Foreskin keratinocyte (primary cell): ENCODE measurements at places on chromosomes 4 and X.

DNA sequence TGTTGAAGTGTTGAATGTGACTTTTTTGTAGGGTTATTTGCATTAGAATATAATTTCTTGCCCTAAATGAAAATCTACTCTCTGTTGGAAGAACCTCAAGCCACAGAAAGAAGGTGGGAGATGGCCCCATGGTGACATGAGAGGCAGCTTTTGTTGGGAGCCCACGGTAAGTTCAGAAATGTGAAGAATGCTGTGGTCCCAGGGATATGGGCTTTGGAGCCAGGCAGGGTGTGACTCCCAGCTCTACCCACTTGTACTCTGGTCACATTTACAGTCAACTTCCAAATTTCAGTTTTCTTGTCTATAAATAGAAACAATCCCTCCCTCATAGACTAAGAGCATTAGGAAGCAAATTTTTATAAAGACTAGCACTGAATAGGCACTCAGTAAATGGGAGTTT is 177.8 kb downstream of the RAB28 start:
- no peak for DNase-seq

DNA sequence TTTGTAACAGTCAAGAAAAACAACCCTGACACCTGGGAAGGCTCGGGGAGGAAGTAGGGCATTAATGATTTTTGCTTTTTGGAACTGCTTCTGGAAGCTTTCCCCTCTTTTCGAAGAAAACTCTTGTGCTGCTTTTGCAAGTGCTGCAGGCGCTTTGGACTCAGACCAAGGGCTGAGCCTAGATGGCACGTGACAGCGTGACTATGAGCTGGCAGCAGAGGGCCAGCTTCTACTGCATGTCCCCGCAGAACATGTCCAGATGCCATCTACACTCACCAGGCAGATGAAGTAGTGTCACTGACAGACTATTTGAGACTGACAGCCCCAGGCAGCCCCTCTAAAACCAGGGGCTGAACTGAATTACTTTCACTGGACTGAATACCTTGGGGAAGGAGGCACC is 6.2 kb downstream of the NR0B1 start:
- DNase-seq: peak; percentile 28

DNA sequence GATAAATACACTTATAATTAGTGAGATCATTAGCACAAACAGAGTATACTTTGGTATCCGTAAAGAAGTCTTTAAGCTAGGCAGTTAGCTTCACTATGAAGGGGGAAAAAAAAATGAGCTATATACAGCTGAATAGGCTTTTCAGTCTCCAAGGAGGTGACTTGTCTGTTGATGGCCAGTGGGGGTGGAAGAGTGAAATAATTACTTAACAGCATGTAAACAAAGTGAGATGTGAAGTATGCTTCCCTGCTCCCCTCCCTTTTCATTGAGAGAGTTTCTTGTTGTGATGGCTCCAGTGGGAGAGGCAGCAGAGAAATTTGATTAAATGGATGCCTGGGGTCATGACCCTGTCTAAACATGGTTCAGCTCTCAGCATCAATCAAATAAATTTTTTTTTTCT is 180.9 kb downstream of the DACH2 start:
- DNase-seq: no peak

DNA sequence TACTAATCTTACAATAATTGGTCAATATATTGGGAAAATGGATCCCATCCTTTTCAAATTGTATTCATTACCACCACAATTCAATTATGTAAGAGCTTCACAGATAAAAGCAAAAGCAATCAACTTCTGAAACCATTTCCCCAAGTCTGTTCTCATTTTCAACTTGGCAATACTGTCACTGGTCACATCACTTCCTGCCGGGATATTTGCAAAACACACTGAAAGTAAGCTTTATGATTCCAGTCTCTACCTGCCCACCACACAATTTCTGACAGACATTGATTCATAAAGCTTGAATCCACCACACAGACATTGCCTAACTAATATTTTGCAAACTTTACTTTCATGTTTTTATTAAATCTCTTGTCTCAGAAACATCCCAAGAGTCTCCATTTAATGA is 53.6 kb downstream of the LIN54 start:
- DNase-seq: peak; percentile 2

GRCh38 chr4:22241415-22241814 is 274.5 kb downstream of the ADGRA3 start:
- no peak for DNase-seq

DNA sequence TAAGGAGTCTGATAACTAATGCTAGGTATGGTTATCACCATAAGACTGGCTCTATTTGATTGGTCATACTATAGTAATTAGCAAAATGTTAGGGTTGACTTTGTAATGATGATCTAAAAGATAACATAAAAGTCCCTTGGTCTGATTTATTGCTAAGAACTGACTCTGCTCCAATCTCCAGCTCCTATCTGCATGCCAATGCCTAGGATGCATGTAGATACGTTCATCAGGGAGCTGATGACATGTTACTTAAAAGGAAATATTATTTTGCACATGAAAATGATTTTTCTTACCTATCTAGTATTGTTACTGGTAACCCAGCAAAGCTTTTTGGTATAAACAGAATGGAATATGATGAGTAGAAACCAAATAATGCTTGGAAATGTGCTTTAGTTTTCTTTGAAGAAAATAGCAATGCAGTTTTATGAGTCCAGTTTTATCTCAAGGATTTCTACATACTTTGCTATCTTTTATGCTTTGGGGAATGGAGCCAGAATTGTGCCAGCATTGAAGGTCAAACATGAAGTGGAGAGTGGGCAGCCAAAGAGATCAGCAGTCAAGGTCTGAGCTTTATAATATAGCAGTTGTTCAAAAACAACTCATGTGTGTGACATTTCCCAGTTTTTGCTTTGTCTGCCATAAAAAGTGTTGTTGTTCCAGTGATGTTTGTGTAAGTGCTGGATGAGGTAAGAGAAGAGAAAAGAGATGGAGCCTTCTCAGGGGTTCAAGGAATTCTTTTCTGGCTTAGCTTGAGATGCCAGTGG is 121.0 kb downstream of the ARHGAP24 start:
- no peak for DNase-seq

- no peak for DNase-seq
Measured at GRCh38 chrX:5867778-5868177, 360.9 kb downstream of the NLGN4X start.

GRCh38 chrX:66410806-66411205 is 228.1 kb downstream of the EDA2R start:
- no peak for DNase-seq

- no peak for DNase-seq
Measured at GRCh38 chr4:187176261-187176910, 452.7 kb upstream of the FAT1 start.

DNA sequence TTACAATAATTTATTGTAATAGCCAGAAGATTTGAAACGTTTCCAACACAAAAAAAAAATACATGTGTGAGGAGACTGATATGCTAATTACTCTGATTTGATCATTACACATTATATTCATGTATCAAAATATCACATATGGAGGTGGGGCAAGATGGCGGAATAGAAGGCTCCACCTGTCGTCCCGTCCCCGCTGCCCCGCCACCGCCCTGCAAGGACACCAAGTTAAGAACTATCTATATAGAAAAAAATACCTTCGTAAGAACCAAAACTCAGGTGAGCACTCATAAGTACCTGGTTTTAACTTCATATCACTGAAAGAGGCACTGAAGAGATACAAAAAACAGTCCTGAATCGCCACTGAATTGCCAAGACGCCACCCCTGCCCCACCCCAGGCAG is 60.9 kb upstream of the SCRG1 start:
- no peak for DNase-seq

DNA sequence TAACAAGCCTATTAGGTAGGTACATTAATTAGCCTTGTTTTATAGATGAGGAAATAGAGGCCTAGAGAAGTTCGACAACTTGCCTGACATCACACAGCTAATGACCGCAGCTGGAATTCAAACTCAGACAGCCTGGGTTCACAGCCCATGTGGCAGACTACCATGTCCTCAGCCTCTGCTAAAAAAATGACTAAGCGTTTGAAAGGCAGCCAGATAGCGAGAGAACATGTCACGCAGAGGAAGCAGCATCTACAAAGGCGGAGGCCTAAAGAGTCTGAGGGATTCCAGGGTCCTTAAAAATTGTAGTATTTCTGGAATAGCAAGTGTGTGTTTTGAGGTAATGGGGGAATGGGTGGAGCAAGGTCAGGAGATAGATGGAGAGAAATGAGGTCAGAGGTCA is 33.2 kb upstream of the BMP15 start:
- no peak for DNase-seq

DNA sequence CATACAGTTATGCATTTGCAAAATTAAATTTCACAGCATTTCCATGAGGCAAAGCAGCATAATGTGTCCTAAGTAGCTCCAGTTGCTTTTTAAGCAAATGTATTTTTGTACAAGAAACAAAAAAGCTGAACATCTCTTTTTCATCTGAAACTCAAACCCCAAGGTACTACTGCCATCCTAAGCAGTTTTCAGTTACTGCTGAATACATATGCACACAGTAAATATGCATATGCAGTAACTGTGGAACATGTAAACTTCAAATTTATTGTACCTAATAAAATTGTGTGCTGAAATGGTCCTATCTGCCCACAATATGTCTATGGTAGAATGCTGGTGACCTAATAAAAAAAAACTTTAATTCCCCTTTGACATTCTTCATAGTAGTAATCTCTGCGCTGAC is 458.6 kb upstream of the INTU start:
- DNase-seq: no peak

- no peak for DNase-seq
Measured at GRCh38 chrX:75229774-75230173, 44.1 kb upstream of the UPRT start.

DNA sequence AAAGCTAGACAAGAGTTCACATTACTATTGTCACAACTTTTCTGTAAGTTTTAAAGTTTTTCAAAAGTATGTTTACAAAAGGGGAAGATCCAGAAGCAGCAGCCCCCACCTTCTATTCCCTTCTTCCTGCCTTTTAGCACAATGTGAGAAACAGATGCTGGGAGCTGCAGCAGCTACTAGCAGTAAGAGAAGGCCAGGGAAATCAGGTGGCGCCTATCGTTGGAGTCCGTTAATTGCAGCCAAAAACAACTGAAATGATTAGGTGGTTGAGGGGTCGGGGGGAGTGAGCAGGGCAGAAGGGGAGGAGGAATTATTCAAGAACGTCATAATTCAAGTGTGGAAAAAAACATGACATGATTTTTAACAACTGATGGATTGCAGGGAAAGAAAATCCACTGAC is 27.4 kb downstream of the FRYL start:
- DNase-seq: no peak

- peak; percentile 87 for DNase-seq
Measured at GRCh38 chrX:102976793-102977495, 39.9 kb downstream of the RAB40AL start.

- DNase-seq: no peak
Measured at GRCh38 chr4:151035328-151035727, 20.2 kb upstream of the LRBA start.

- no peak for DNase-seq
Measured at GRCh38 chr4:173508386-173509035, 21.5 kb downstream of the HAND2 start.

DNA sequence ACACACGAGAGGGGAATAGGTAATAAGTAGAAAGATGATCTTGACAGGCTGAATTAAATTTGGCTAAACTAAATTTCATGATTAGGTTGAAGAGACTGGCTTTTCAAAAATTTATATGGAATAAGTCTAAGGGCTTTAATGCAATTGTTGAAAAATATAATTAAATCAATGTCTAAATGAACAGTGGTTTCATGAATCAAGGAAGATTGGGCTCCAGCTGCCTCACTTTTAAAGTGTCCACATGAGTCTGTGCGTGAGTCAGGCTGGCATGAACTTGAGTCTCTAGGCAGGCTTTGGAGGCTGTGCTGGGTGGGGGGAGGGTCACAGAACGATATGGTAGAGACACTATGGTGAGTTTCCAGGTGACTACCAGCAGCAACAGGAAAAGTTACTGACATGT is 111.9 kb downstream of the SORBS2 start:
- DNase-seq: peak; percentile 54

GRCh38 chr4:111128327-111128726 is 505.4 kb upstream of the PITX2 start:
- no peak for DNase-seq

DNA sequence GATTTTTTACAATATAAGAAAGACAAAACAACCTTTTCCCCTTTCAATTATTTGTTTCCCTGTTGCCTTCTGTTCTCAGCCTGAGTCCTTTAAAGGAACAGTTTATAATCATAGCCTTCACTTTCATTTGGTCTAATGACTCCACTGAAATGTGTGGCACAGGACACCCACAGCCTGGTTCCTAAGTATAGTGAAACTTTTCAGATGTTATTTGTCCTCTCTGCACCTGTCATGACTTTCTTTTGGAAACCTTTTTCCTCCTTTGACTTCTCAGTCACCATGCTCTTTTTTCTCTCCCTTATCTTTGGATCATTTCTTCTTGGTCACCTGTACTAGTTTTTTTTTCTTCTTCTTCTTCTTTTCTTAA is 237.8 kb upstream of the ANXA3 start:
- no peak for DNase-seq

DNA sequence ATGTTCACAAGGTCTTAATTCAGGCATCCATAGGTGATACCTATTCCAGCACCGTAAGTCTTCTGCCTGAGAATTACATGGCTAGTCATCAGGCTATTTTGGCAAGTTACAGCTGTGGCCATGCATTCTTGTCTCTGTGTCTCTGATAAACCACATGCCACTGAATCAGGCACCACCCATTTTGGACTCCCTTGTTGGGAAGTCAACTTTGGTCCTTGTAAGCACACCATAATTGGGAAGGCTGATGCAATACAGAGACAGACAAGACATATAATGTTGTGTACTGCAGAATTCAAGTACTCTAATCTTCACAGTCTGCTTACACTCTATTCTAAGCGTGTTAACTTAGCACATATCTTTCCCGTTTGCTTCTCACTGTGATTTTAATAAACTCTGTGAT is 483.7 kb upstream of the FTHL17 start:
- DNase-seq: no peak

- peak; percentile 2 for DNase-seq
Measured at GRCh38 chrX:107629540-107629909, 1.2 kb downstream of the PRPS1 start.

DNA sequence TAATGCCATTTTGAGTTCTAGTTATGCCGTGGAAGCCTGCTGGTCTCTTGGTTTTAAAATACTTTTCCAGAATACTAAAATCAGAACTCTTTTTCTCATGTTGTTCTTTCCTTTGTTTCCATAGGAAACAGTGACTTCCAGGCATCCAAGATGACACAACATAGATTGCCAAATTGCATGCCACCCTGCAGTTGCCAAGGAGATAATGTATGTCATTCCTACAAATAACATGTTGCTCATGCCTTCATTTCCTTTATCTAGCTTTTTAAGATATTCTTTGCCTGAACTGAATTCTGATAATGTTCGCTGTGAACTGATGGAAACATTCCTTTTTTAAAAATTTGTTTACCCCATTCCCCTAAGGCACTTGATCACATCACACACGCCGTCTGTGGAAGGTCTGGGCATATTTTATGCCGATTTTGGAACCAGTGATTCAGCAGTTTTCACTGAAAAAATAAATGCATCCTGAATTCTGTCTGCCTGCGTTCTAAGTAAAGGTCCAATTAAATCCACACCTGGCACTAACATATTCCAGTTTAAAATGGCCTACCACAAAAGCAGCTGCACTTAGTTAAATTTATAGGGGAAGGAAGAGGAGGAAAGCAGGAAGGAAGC is 38.0 kb upstream of the COX7B2 start:
- DNase-seq: peak; percentile 31
